Caco-2 (cell line): ENCODE measurements at places on chromosomes 16 and 17. TPM values are rescaled to one million over a fixed set of nuclear protein-coding genes. Genes with fewer than 3 reads are reported as not detected.

GRCh38 chr16:24131294-24131693 lies 124.8 kb upstream of the CACNG3 start:
- DNase-seq: no peak

GRCh38 chr16:49353680-49354079 lies 19.9 kb upstream of the C16orf78 start:
- no peak for DNase-seq

- DNase-seq: no peak
Measured at GRCh38 chr17:28751600-28752366, 8.0 kb downstream of the TRAF4 start.

Gene EIF1
- 759 and 783 TPM in 2 replicates for total RNA-seq

- DNase-seq: peak; percentile 91
Measured at GRCh38 chr17:36463916-36464764, 22.3 kb upstream of the ZNHIT3 start.

GRCh38 chr17:82985973-82986372 lies 93.4 kb upstream of the METRNL start:
- DNase-seq: no peak
